ENCODE measurements at places on chromosomes 6 and 20. TPM values are rescaled to one million over a fixed set of nuclear protein-coding genes. Genes with fewer than 3 reads are reported as not detected.

SLC52A3 gene
- total RNA-seq, result 1.3 TPM

TCP11 gene
- not detected for total RNA-seq

TINAG gene
- total RNA-seq, result not detected

ACSS1 gene
- total RNA-seq, result 22.2 TPM

DSN1 gene
- 24.1 TPM for total RNA-seq

RAB44 gene
- total RNA-seq, result 0.07 TPM

ANKRD66 gene
- 0.34 TPM for total RNA-seq

- no peaks in the 10 kb centered on the region for H3K27me3 ChIP-seq
- no peak overlapping the region for H3K4me3 ChIP-seq
These were observed 106.8 kb downstream of the PDE10A start for GRCh38 chr6:165556116-165556843.

GRCh38 chr20:54195483-54196472 is 12.1 kb upstream of the PFDN4 start:
- no peaks in the 10 kb centered on the region for H3K27me3 ChIP-seq
- DNase-seq, result no peak
- no peak overlapping the region for H3K27ac ChIP-seq
- H3K4me1 ChIP-seq, result peaks cover under 1% of the 10 kb centered on the region
- H3K36me3 ChIP-seq, result no peaks in the 10 kb centered on the region

GRCh38 chr6:83265384-83265783 is 72.2 kb downstream of the RWDD2A start:
- no peak for DNase-seq
- no peaks in the 10 kb centered on the region for H3K27me3 ChIP-seq
- H3K4me3 ChIP-seq, result no peak overlapping the region

- H3K27ac ChIP-seq, result no peak overlapping the region
- no peak overlapping the region for H3K4me3 ChIP-seq
- peaks cover 31% of the 10 kb centered on the region for H3K4me1 ChIP-seq
These were observed 52.7 kb downstream of the ZDHHC14 start for GRCh38 chr6:157433678-157434081.

DNA sequence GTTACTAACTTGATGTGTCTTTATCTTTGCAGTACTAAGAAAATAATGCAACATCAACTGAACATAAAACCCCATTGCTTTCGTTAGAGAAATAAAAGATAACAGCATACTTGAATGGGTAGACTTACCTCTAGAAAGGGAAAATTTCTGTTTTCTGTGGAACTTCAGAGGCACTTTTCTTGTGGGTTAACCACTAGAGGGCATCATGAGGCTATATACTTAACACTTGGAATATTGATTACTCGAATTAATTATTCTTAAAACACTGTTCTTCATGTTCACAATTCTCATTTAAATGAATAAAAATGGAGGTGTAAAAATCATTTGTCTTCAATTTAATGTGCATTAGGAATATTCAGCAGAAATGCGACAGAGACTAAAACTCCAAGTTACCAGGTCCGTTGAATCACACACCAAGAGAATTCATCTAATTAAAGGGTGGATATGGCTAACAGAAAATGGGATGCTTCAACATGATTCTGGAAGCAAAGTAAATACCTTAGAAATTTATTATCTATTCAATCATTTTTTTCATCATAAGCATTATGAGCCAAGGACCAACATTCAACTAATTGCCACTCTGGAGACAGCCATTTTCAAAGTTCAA is 330.8 kb upstream of the PREP start:
- H3K36me3 ChIP-seq, result no peaks in the 10 kb centered on the region
- no peaks in the 10 kb centered on the region for H3K27me3 ChIP-seq
- no peak for DNase-seq
- no peak overlapping the region for H3K4me3 ChIP-seq

DNA sequence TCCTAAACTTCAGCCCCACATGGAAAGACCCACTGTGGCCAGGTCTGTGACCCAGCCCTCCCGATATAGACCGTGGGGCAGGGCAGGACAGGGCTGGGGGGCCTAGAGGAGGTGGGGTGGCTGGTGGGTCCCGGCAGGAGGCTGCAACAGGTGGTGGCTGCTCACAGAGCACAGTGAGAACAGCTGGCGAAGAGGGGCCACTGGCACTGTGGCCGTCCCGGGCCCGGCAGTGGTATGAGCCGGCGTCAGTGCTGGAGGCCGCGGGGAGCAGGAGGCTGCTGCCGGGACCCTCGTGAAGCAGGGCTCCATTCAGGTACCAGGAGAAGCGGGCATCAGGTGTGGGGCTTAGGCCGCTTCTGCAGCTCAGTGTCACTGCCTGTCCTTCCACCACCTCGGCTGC is 13.4 kb downstream of the SIGLEC1 start:
- H3K4me1 ChIP-seq, result no peaks in the 10 kb centered on the region
- peaks cover 5% of the 10 kb centered on the region for H3K27me3 ChIP-seq
- H3K36me3 ChIP-seq, result no peaks in the 10 kb centered on the region
- no peak overlapping the region for H3K27ac ChIP-seq
- no peak overlapping the region for H3K4me3 ChIP-seq

- H3K4me3 ChIP-seq, result no peak overlapping the region
- H3K4me1 ChIP-seq, result no peaks in the 10 kb centered on the region
- H3K36me3 ChIP-seq, result peaks cover 53% of the 10 kb centered on the region
- H3K27ac ChIP-seq, result no peak overlapping the region
These were observed 20.6 kb downstream of the DTNBP1 start for GRCh38 chr6:15642276-15642675.

- no peak for DNase-seq
- peak overlapping the region; percentile 62 for H3K27ac ChIP-seq
- peak overlapping the region; percentile 86 for H3K4me3 ChIP-seq
- H3K36me3 ChIP-seq, result peaks cover 6% of the 10 kb centered on the region
- H3K27me3 ChIP-seq, result peaks cover 61% of the 10 kb centered on the region
These were observed 998 bp downstream of the BMP2 start for GRCh38 chr20:6768228-6769140.
